ENCODE measurements at places on chromosomes 1 and 21.

GRCh38 chr21:45259206-45259840 is 28.4 kb downstream of the POFUT2 start:
- DNase-seq = no peak

DNA sequence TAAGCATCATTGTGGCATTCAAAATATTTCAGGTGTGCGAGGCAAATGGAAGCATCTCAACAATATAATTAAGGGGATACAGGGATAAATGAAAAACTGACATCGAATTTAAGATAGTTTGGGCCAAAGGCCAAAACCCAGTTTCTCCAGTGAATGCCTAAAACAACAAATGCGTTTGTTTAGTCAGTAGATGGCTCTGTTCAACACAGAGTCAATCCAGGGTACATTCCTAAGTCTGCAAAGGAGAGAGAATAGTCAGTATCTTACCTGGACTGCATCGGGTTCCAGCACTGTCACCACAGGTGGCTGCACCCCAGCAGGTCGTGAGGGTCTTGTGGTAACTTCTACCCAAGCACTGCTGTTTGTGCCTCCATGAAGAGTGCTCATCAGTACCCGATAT is 321.1 kb downstream of the KCTD3 start:
- DNase-seq = no peak

- no peak for DNase-seq
These were observed 76.6 kb downstream of the PLPP3 start for GRCh38 chr1:56502700-56503245.

DNA sequence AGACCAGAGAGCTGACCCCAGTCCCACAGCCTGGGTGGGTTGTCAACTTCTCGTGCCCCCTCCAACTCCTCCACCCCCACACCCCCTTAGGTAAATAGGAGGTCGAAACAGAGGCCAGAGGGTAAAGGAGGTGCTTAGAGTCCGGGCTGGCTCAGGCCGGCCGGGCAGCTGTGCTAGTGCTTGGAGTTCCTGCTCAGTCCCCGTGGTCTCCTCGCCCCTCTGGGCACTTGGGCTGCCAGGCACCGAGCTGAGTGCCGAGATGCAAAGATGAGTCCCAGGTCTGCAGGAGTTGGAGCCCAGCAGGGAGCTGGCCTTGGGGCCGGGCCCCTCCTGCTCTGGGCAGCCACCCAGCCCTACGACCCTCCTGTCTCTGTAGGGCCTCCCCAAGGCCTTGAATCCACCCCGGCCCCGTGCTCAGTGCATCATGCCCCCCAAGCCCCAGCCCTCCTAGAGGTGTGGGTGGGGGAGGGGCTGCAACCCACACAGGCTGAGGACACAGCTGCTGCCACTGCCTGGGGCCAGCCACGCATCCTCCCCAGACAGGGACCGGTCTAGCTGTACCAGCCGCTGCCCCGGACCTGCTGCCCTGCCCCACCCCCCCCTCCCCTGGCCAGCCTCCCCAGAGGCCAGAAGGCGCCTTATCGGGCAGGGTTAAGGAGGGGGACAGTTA is 1.9 kb downstream of the SMIM1 start:
- DNase-seq = peak; percentile 38

GRCh38 chr1:206062464-206062863 is 9.5 kb downstream of the RHEX start:
- no peak for DNase-seq

DNA sequence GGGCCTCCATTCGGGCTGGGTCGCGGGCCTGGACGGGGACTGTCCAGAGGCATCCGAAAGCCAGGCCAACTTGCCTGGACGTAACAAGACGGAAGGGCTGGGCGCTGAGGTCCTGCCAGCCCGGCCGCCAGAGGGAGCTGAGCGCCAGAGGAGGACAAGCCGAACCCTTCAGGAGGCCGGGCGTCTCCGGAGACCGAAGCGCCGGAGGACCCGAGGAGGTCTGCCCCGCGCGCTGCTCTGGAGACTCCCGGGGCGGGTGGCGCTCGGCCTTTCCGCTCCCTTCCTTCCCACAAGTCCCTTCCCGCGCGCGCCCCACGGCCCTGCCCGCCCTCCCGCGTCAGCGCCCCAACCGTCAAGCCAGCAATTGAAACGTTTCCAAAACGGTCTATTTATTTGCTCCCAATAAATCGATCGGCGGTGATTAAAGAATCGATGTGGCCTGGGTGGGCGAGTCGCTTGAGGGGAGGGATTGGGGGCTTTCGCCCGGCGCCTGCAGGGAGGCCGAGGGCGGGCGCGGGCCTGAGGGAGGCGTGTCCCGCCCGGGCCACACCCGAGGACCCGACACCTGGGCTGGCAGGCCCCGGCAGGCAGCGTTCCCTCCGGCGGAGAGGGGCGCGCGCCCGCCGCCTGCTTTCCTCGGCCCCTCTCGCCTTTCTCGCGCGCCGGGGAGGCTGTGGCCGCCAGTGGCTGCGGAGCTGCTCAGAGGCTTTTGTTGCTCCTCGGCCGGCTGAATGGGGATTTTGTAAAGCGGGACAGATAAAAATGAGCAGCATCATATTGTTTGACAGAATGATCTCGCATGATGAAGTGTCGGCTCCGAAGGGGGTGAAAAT is 5.2 kb upstream of the FOXD3 start:
- peak; percentile 84 for DNase-seq

DNA sequence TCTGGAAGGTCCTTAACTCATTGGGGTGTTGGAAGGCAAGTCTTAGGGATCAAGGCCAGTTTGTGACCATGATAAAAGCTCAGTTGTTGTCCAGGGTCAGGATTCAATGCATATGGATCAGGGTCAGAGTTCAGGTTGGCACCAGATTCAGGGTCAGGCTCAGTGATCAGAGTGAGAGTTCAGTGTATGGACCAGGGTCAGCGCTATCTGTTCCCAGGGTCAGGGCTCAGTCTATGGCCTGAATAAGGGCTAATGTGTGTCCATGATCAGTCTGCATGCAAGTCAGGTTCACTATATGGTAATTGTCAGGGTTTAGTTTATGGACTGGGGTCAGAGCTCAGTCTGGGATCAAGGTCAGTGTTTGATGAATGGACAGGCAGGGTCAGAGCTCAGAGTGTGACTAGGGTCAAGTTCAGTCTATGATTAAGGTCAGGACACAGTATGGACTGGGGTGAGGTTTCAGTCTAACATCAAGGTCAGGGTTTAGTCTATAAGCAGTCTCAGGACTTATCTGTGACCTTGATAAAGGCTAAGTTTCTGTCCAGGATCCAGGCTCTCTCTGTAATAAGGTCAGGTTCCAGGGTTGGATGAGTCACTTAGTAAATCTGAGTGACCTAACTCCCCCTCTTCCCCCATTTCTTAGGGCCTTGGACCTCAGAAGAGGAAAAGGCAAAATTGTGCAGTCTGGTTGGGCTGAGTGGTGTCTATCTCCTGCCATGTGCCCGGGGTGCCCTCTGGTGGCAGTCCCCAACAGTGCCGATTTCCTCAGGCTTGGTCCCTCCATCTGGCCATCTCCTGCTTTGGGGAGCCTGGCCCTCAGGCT is 23.8 kb downstream of the KNCN start:
- peak; percentile 88 for DNase-seq

GRCh38 chr1:93756657-93757056 is 75.0 kb upstream of the BCAR3 start:
- DNase-seq = no peak

- no peak for DNase-seq
These were observed 251.0 kb downstream of the LRRIQ3 start for GRCh38 chr1:73947009-73947408.

DNA sequence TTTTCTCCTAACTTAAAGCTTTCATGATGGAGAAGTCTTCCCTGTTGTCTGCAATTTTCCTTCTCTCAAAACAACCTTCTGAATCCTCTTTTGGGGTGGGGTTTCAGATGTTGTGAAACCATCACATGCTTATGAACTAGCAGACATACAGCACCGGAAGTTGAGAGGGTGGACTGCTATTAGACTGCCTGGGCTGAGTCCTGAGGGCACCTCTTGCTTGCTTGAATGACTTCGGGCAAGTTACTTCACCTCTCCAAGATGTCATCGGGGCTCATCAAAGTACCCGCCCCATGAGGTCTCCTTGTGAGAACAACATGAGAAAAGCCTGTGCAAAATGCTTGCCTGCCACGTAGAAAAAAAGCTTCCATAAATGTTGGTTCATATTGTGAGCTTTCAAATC is 89.6 kb downstream of the CCDC185 start:
- no peak for DNase-seq

DNA sequence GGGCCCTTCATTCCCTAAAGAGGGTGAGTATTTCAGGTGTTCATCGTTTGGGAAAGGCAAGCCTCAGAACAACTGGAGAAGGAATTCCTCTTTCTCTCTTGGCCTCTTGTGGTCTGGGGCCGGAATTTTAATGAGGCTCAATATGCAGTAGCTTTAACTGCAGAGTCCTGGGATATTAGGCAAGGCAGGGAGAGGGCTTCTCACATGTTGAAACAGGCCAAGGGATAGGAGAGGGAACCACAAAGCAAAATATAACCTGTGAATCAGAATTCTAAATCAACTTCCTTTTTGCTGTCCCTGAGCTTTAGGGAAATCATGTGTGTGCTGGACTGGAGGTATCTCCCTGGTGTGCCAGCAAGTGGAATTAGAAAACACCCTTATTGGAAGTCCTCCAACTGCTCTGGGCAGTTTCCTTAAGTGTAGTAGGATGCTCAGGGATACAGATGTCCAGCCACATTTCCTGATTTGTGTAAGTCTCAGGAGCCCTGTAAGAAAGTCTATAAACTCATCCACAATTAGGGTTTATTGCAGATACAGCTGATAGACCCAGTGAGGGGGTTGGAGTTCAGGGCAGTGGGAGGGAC is 215.8 kb upstream of the ZRANB2 start:
- DNase-seq = no peak

- no peak for DNase-seq
These were observed 1.2 kb upstream of the HSPB7 start for GRCh38 chr1:16018749-16019643.

DNA sequence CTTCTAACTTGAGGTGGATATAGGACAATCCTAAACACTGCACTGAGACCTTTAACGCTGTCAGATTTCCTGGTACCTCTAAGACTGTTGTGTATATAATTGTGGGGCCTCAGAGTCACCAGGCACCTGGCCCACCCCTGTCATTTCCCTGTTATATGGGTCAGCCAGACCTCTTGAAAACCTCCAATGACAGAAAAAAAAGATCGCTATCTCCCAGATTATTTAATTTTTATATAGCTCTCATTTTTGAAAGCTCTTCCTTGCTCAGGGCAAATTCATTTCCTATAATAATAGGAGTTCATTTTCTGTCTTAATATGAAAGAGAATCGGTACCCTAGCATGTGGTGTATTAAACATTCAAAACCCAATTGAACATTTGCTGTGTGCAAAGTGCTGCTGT is 56.7 kb downstream of the ZP4 start:
- DNase-seq = no peak

DNA sequence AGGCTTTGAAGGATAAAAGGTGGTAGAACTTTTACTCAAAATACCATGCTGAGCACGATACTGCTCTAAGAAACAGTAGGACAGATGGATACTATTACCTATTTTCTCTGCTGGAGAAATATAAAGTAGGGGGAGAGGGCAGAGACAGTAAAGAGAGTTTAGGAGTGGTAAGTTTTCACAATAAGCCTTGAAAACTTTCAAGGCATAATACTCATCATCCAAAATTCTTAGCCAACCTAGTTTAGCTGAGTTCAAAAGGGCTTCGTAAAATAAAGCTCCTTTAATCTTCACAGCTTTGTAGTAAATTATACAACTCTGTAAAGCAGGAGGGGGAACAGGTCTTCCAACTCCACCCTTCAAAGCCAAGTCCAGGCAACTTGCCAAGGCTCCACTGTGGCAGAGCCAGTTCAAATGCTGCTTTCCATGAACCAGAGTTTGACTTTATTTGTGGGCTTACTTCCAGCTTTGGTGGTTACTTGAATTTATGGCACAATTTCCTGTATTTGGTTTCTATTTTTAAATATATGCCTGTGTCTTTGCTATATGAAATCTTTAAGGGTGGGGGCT is 15.5 kb downstream of the TEX38 start:
- no peak for DNase-seq

GRCh38 chr1:30645807-30646206 is 77.6 kb downstream of the MATN1 start:
- no peak for DNase-seq

- DNase-seq = no peak
These were observed 54.6 kb downstream of the MATN1 start for GRCh38 chr1:30668546-30669327.

- DNase-seq = no peak
These were observed 150.5 kb downstream of the APP start for GRCh38 chr21:26020081-26020480.

DNA sequence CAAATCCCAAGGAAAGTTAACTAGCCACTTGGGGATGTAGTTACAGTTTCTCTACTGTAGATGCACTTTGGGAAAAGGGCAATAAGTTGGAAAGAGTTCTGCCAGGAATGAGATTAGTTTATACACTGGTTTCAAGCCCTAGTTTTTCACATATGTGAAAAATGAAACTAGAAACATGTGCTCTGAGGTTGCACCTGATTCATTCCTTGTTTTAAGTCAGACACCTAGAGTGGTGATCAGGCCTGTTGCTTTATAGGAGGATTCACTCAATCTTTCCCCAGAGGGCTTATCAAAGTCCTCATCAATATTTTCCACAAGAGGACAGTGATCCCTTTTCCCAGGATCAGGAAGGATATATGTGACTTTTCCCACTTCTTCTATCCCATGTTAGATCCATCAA is 515.9 kb upstream of the PKN2 start:
- DNase-seq = no peak

DNA sequence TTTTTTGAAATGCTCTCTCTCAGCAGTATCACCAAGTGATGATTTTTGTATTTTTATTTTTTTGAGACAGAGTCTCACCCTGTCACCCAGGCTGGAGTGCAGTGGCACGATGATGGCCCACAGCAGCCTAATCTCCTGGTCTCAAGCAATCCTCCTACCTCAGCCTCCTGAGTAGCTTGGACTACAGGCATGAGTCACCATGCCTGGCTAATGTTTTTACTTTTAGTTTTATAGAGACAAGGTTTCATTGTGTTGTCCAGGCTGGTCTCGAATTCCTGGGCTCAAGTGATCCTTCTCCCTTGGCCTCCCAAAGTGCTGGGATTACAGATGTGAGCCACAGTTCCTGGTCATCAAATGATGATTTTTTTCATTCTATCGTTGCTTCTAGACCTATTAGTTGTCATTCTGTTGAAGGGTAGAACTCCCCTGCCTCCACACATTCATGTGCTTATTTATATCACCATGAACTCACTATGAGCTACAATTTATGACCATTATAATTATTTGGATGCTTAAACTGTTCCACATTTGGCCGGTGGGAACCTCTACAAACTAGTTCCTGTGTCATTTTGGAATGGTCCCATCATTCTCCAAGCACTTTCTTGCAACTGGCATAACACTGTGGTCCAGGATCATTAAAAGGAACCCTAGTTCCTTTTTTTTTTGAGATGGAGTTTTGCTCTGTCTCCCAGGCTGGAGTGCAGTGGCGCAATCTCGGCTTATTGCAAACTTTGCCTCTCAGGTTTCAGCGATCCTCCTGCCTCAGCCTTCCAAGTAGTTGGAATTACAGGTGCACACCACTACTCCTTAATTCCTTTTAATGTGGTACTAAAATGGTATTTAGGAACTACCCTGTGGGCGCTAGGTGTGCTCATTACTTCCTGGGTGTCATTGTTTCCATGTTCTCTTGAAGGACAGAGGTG is 20.2 kb upstream of the TOR3A start:
- no peak for DNase-seq
